CD4-positive, alpha-beta T cell treated with Interferon alpha-2 for 1 hour (primary cell): ENCODE measurements at places on chromosomes 5 and 9.

GRCh38 chr9:21267485-21268346 is 27.9 kb upstream of the IFNA14 start:
- no peak for DNase-seq

GRCh38 chr5:108942701-108943100 is 195.0 kb downstream of the FER start:
- DNase-seq: no peak

DNA sequence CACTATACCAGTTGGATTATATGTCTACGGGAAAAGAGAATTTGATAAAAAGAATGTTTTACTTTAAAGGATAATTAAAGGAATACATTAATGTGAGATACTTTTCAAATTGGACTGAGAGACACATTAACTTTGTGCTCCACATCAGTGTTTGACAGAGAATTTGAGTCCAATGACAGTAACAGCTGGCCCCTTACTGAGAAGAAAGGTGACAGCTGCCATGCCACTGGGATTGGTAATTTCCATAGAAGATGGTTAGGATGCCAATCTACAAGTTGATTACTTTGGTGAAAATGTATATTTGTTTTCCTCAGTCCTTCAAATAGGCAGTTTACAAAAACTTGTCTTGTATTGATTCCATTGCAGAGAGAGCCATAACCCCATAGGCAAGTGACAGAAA is 578.4 kb downstream of the SLCO4C1 start:
- DNase-seq: no peak

- no peak for DNase-seq
Observed at GRCh38 chr5:111502956-111503355, 9.4 kb downstream of the STARD4 start.

DNA sequence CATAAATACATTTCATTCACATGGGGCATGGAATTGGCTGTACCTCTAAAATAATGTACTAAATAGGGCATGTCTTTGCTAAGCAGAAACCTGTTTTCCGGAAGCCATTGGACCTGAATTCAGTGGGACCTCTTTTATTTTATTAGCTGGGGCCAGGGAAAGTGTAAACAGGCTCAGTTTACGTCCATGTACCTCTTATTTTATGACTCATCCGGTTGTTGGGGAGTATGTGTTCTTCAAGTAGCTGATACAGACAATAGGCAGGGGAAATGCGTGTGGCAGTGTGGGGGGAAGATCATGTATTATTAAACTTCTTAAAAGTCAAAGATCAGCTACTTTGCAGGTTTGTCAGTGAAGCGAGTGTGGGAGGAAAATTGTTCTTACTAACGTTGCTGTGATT is 1.4 kb upstream of the GDNF start:
- no peak for DNase-seq

- DNase-seq: no peak
Observed at GRCh38 chr5:57307516-57307915, 133.7 kb downstream of the GPBP1 start.
